ENCODE measurements at places on chromosomes 2 and 18.

GRCh38 chr2:228374741-228375140, 193.3 kb upstream of the SPHKAP start:
- no peak for DNase-seq

- no peak for DNase-seq
Observed at GRCh38 chr2:37847792-37848191, 77.3 kb upstream of the RMDN2 start.

DNA sequence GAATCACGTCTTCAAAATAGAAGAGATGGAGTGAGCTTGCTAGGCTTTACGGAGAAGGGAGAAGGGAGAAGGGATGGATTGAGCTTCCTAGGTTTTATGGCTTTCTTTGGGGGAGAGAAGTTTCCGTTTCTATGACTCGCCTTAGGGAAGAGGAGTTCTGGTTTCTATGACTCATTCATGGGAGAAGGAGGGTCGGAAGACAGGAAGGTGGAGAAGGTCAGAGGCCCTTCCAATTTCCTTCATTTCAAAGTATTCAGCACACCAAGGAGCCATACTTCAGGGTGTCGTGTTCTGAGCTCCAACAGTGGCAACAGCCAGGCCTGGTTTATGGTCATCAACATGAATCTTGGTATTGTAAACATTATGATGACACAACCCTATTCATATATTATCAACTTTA, 284.7 kb upstream of the VWC2L start:
- DNase-seq = no peak

GRCh38 chr18:77100751-77101355, 31.7 kb downstream of the MBP start:
- peak; percentile 35 for DNase-seq

GRCh38 chr2:238483021-238483420, 56.3 kb downstream of the ASB1 start:
- DNase-seq = no peak

- DNase-seq = no peak
Observed at GRCh38 chr2:72833084-72833714, 7.4 kb upstream of the EXOC6B start.

DNA sequence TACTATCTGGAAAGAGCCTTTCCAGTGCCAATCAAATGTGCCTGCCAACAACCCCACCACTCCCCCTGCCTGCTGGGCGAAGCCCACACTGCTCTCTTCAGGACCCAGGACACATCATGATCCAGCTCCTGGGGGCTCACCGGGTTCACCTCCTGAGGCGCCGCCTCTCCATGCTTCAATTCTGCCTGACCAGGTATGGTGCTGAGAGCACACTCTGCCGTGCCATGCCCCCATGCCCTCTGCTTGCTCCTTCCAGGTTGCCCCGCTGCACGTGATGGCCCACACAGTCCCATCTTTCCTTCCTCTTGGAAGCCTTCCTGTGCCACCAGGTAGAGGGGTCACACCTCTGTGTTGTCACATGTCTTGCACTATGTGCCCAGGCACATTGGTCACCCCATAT, 47.5 kb downstream of the ASB18 start:
- no peak for DNase-seq

DNA sequence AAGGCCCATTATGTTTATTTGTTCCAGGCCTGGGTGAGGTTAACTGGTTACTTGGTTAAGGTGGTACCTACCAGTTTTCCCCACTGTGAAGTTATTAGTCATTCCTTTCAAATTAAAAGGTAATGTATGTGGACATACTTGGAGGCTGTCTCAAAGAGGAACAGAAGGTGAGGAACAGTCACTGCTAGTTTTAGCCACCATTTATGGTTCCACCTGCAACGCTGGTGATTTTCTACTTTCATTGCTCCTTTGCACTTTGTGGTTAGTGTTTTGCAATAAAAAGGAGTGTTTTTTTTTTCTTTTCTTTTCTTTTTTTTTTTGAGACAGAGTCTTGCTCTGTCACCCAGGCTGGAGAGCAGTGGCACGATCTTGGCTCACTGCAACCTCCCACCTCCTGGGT, 6.1 kb upstream of the ST6GAL2 start:
- no peak for DNase-seq

DNA sequence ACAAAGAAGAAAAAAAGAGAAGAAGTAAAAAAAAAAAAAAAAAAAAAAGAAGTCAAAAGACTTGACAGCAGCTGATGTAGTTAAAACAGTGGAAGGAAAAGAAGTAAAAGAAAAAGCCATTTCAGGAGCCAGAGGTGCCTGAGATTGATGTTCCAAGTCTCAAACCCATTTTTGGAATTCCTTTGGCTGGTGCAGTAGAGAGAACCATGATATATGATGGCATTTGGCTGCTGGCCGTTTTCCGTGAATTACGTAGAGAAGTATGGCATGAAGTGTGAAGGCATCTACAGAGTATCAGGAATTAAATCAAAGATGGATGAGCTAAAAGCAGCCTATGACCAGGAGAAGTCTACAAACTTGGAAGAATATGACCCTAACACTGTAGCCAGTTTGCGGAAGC, 7.6 kb upstream of the CHST10 start:
- DNase-seq = no peak

DNA sequence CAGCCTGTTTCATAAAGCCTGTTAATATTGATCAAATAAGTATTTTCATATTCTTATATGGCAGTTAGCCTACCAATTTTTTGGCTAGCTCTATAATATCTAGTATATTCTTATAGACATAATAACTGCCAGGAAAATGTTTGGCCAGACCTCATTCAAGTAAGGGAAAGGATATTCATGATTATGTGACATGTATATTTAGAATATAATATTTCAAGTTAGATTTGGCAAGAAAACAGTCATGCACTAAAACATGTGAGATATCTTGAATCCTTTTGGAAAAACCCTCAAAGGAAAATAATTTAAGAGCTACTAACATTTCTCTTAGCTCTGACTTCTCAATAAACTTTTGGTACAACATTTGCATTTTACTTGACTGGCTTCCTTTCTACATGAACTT, 694.1 kb downstream of the PLCL1 start:
- no peak for DNase-seq

- no peak for DNase-seq
Observed at GRCh38 chr2:59961746-59962145, 591.7 kb downstream of the BCL11A start.

DNA sequence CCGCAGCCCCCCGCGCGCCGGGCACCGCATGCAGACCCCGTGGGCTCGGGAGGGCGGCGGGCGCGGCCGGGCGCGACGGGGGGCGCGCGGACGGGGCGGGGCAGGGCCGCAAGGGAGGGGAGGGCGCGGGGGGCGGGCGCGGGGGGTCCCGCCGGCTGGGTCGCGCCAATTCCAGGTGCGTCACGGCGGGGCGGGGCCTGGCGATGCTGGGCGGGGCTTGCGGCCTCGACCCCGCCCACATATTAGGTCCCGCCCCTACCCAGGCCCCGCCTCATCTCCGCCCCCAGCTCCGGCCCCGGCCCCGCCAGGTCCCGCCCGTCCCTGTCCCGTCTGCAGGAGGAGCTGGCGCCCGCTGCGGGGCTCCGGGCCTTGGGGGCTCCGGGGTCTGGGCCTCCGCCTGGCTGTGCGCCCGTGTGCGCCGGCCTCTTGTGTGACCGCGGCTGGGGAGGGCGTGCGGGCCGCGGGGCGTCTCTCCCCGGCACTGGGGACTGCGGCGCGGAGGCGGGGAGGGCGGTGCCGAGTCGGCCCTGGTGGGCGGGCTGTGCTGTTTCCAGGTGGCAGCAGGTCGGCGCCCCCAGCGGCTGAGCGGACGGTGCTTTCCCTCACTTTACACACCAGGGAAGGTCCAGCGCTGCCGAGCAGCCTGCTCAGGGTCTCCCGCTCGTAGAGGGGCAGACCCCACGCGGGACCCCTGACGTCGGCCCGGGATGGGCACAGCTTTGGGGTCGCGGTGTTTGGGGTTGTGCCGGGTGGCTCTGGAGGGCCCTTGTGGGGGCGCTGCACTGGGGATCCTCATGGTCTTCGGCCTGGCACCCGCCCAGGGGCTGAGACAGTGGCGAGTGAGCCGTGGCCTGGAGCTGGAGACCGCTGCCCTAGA, 554 bp downstream of the ING5 start:
- peak; percentile 89 for DNase-seq

- no peak for DNase-seq
Observed at GRCh38 chr2:218223046-218223445, 6.1 kb downstream of the ARPC2 start.

GRCh38 chr2:163122257-163122656, 283.7 kb upstream of the KCNH7 start:
- no peak for DNase-seq

DNA sequence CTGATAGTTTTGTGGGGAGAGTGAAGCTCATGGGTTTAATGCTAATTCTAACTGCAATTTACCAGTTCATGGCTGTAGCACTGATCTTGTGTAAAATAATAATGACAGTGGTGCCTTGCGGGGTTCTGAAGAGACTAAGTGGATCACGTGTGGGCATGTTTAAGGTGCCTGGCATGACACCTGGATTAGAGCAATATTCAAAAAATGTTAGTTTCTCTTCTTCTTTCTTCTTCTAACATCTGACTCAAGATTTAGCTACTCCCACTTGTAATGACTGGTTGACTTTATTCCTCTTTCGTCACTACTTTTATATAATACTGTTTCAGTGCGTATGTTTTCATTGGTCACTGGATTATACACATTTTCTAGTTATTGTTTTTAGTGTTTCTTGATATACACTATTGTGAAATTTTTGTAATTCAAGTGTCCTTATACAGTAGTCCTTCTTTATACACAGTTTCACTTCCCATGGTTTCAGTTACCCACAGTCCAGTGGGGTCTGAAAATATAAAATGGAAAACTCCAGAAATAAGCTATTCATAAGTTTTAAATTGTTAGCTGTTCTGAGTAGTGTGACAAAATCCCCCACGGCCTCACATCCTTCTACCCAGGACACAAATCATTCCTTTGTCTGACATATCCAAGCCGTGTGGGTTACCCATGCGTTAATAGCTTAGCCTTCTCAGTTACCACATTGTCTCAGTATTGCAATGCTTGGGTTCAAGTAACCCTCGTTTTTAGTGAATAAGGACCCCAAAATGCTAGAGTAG, 662.2 kb upstream of the CNTNAP5 start:
- DNase-seq = no peak

- DNase-seq = no peak
Observed at GRCh38 chr2:109225170-109225782, 96.3 kb downstream of the SH3RF3 start.

DNA sequence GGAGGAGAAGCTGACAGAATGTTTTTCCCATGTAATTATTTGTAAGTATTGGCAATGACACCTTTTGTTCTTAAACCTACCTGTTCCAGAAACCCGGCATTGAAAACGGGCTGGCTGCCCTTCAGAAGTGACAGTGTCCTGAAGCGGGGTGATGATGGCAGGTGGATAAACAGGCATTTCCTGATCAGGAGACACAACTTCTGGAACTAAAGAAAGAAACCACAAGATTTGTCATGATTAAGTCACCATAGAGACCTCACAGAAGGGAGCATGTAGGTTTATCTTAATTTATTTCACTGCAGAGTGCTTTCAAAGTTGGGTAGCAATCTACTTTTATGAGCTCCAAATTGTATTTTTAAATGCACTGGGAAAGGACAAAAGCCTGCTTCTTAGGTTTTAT, 43.1 kb downstream of the TTN start:
- no peak for DNase-seq

DNA sequence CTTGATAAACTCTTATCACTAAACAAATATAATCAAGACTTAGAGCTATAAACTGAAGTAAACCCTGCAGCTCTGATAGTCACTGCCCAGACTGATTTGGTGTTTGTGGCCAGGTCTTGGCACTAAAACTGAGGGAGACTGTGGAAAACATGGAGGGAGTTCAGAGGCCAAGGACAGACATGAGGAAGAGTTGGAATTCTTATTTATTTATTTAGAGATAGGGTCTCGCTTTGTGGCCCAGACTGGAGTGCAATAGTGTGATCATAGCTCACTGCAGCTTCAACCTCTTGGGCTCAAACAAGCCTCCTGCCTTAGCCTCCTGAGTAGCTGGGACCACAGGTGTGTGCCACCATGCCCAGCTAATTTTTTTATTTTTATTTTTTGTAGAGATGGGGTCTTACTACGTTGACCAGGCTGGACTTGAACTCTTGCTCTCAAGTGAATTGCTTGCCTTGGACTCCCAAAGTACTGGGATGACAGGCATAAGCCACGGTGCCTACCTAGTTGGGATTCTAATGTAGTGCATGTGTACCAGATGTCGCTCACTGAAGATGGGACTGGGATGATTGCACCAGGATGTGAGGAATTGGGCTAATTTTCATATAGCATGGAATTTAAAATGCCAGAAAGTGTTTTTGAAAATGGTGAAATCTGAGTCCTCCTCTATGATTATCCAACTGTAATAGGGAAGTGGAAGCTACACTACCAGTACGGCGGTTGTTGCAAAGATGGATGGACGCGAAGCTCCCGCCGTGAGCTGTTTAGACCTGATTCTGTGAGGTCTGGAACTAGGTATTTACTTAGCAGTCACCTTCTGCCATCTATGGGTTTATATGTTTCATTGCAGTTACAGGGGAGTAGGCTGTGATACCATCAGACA, 52.7 kb upstream of the CTLA4 start:
- DNase-seq = peak; percentile 33

DNA sequence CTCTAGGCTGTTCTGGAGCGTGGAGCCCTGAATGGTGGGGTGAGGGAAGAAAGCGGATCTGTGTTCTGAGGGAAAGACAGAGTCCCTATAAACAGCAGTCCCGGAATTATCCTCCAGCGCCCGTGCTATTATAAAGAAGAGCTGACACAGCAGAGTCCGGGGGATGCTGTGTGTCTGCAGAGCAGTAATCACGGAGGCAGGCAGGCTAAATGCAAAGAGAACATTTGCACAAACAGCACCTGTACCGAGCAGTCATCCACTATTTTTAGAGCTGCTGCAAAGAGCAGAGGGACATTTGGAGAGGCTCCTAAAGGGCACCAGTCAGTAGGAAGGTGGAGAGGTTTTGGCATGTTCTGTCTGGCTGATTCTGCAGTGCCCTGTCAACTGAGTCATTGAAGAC, 293.8 kb upstream of the SLC14A2 start:
- no peak for DNase-seq

GRCh38 chr2:174873471-174873870, 109.2 kb upstream of the CHRNA1 start:
- no peak for DNase-seq

- no peak for DNase-seq
Observed at GRCh38 chr2:175010848-175011254, 5.7 kb upstream of the CHN1 start.

GRCh38 chr2:178391701-178392100, 59.3 kb downstream of the PRKRA start:
- no peak for DNase-seq

DNA sequence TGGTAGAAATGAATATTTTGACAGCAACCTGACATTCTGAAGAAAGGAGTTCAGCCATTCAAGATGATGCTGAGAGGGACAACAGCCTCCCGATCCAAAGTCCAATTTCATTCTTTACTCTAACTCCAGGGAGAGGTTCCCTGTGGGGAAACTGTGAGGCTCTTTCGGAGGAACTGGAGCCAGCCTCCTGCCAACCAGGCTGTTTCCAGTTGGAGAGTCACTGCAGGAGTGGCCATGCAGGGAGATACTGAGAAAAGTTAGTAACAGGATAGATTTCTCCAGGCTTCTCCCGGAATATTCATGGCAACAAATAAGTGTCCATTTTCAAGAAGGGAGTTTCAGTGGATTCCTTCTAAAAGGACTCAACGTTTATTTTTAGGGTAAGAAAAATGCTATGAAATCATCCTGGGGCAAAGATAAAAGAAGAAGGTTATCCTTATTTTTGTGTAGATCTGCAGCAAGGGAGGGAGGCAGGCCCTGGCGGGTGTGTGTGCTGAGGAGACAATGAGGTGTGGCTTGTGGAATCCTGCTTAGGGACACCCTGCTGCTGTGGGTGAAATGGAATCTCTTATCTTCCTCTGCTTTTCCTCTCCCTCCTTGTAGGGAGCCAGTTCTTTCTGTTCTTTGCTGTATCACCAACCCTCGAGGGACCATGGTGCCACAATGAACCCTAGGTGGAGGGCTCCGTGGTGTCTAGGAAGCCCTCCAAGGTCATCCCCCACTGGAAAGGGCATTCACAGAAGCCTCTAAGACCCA, 18.1 kb downstream of the KLHL14 start:
- no peak for DNase-seq
